ENCODE measurements at places on chromosomes 7 and 10.
A peak's percentile ranks its signal among the peaks of the same experiment; 100 is the strongest.

DNA sequence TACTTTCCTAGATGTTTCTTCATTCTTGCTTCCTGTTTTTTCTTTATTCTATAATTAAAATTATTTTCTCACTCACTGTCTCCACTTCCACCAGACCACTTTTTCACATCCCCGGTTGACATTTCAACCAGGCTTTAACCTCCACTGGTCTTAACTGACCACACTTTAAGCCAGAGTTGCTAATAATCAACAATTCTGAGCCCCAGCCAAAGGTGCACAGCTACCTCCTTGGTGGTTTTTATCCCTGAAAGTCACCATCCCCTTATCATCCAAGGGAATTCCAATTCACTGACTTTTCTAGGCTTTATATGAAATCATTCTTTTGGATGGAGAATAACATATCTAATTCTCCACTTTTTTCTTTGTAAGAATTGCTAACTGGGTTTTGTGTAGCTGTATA, 138.9 kb downstream of the FRMD4A start:
- no peak for DNase-seq

DNA sequence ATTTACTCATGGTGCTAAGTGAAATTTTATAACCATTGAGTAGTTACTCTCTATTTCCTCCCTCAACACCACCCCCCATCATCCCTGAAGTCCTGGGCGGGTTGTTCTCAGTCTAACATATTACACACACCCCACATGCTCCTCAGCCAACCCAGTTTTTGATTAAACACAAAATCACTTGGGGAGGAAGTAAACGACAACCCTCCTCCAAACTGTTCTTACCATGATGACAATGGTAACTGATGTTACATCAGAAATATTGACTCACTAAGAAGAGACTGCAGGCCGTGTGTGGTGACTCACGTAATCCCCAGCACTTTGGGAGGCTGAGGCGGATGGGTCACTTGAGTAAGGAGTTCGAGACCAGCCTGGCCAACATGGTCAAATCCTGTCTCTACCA, 44.2 kb downstream of the RAB11FIP2 start:
- peak; percentile 82 for DNase-seq

GRCh38 chr7:657565-658119, 68.9 kb upstream of the DNAAF5 start:
- peak; percentile 33 for DNase-seq

- peak; percentile 10 for DNase-seq
These were observed 86.8 kb downstream of the ANKRD7 start for GRCh38 chr7:118311121-118311836.

All from cardiac fibroblast (primary cell).